ENCODE measurements at places on chromosomes 5 and 9.

DNA sequence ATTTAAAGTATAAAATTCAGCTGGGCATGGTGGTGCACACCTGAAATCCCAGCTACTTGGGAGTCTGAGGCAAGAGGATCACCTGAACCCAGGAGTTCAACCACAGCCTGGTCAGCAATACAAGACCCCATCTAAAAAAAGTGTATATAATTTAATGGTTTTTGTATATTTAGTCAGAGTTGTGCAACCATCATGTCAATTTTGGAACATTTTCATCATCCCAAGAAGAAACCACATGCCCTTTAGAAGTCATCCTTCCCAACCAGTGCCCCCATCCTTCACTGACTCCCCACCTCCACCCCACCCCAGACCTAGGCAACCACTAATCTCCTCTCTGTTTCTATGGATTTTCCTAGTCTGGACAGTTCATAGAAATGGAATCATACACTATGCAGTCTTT lies 18.8 kb upstream of the TEK start:
- DNase-seq = no peak

DNA sequence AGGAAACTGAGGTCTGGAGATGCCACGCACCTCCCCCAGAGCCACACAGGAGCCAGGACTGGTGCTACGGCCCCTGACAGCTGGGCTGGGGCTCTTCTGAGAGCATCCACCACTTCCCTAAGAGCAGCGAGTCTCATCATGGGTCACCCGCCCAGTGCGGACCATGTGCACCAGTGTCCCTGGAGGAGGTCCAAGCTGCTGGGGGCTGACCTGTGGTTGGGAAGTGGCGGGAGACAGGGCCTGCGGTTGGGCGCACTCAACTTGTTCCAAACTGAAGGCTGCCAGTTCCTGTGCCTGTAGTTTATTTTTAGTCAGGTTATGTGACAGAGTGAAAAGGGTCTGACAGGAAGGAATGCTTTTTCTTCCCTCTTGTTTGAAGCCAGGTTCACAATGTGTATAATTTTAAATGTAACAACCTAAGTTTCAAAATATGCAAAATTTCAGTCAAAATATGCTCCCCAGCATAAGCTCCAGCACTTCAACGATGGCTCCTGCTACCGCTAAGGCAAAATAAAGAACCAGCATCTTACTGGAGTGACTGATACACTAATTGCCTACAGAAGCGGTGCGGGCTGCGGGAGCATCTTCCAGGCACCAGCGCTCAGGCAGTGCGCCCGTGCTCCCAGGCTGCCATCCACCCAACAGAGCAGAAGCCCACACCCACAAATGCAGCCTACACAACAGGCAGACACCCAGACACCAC lies 14.8 kb downstream of the BARHL1 start:
- DNase-seq = no peak

DNA sequence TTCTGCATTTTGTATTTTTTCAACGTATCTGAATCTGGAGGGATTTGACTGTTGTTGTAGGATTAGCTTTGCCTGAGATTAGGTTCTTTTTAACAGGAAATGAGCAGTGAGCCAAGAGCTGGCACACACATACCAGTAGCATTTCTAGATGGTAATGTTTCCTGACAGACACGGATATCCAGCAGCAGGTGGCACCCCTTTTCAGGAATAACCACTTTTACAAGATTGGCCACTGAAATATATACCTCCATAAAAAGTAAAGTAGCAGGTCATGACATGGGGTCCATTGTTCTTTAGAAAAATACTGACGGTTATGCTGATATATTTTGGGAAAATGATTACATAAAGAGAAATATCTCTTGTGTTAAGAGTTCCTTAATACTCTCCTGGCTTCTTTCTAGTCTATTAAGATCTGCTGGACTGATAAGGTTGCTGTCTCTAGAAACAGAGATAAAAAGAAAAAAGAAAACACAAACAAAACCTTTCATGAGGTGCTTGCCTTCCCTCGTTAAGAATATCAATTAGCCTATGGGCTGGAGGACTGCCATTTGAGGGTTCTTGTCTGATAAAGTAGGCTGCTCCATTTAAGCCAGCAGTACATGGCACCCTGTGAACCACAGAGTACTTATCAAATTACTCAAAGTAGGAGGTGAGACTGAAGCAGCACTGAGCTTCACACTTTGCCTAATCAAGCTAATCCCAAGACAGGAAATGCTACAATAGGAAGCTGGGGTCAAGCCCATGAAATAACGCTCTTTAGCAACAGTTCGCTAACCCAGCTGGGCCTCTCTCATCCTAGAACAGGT lies 101.6 kb upstream of the PCA3 start:
- no peak for DNase-seq

GRCh38 chr5:28174691-28175090 lies 1136.3 kb upstream of the CDH9 start:
- no peak for DNase-seq

- no peak for DNase-seq
Measured at GRCh38 chr5:104146652-104147051, 584.1 kb upstream of the NUDT12 start.

DNA sequence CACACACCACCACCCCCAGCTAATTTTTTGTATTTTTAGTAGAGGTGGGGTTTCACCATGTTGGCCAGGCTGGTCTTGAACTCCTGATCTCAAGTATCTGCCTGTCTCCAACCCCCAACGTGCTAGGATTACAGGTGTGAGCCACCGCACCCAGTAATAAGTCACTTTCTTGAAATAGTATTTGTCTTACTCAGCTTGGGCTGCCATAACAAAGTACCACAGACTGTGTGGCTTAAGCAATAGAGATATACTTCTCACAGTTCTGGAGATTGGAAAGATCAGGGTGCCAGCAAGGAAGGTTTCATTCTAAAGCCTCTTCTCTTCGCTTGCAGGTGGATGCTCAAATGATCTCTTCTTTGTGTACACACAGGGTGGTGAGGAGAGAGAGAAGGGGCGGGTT lies 99.8 kb downstream of the ARRDC3 start:
- DNase-seq = no peak

- no peak for DNase-seq
Measured at GRCh38 chr5:172871536-172871935, 37.5 kb downstream of the ERGIC1 start.

GRCh38 chr9:86078731-86079130 lies 20.6 kb downstream of the GOLM1 start:
- no peak for DNase-seq

- DNase-seq = no peak
Measured at GRCh38 chr9:73896061-73896460, 601.1 kb upstream of the RORB start.

DNA sequence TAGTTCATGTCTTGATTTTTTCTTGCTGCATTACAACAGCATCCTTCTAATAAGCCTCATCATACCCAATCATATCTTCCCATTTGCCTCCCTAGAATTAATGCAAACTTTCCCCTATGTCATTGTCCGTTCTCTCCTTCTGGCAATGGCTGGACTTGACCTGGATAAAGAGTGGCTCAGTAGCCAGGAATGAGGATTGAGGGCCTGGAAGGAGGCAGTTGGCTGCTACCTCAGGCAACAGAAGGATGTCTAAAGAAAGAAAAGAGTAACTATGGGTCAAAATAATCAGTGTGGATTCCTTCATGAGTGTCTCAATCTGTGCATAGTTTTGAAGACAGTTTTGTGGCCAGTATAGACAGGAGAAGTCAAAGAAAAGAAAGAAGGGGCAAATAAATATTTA lies 209.6 kb downstream of the TRPM3 start:
- no peak for DNase-seq

DNA sequence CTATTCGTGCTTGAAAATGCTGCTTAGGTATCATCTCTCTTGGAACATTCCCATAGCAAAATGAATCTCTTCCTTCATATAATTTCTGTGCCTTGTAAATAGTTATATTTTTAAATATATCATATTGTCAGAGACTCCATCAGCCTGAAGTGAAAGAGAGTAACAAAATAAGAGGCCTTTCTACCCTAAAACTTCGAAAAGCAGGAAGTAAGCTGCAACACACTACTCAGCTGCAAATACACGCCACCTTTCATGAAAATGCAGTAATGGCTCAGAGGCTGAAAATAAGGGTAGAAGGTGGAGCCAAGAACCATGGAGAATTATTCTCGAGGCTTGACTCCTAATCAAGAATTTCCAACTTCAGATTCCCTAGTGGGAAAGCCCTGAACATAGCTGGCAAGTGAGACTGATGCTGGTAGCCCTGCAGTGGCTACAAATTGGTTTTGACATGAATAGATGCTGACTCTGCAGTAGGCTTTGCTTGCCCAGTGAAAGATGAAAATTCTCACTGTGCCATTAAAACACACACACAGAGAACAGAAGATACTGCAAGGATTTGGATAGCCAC lies 30.2 kb upstream of the PTGER4 start:
- DNase-seq = no peak

DNA sequence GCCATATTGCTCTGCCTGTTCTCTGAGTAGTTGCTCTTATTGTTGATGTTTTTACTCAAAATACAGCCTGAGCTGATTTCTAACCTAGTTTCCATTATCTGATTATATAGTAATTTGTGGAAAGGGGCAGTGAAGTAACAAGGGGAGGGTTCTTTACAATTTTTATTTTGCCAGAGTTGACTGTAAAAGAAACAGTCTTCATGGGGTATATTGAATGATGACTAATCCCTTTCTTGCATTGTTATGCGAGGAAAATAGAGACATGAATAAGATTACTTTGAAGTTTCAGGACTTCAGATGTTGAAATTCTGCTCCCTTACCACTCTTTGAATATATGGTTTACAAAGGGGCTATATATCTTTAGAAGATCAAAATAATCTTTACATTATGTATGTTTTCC lies 9.1 kb upstream of the LRRC70 start:
- no peak for DNase-seq

GRCh38 chr5:80600943-80601693 lies 31.0 kb upstream of the ANKRD34B start:
- no peak for DNase-seq

DNA sequence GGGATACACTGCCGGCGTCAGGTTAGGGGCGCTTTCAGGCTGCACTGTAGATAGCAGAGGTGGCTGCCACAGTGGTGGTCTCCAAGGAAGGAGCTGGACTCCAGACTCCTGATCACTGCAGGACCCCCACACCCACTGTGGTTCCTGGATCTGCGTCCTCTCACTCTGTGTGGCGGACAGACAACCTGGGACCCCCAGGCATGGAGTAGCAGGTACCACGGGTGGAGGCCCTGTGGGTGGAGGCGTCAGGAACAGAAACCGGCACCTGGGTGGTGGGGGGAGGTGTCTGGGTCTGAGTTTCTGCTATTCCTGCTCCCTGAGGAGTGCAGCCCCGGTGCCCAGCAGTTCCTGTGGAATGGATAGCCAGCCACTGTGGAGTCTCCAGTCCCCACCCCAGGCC lies 75.1 kb upstream of the PCAT7 start:
- no peak for DNase-seq

GRCh38 chr9:82524407-82524806 lies 535.8 kb downstream of the SPATA31D1 start:
- DNase-seq = no peak

GRCh38 chr5:208449-209114 lies 9.4 kb downstream of the CCDC127 start:
- DNase-seq = no peak

DNA sequence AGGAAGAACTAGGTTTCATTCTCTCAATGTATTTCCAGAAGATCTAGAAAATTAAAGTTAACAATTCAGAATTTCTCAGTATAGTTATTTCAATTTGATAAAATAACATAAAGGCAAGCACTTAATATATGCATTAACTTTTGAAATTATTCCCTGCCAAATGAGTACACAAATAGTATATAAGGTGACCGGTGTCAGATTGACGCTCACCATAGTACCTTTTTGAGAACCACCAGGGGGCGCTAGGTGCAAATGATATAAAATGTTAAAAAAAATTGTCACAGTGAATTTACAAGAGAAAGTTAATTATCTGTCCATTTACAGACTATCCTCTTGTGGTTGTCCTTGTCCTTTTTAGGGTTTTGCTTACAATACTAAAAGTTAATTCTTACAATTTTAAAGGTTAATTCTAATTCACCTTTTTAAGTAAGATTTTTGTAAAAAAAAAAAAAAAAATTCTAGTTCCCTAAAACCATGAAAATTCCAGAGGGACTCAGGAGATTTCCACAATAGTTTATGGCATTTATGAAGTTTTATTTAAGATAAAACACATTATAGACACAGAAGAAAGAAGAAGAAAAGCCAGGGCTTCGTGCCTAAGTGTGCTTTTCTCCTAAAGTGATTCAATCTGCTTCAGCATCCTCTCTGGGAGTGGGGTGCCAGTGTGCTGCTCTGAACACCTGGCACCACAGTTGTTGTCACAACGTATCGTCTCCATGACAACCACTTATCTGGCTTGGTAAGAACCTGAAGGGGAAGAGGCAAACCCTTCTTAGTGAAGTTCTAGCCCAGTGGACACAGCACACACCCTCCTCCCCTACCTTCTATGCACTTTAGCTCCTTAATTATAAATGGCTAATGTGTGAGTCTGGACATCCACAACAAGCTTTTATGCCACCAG lies 1.7 kb downstream of the ADAMTS16 start:
- peak; percentile 15 for DNase-seq

DNA sequence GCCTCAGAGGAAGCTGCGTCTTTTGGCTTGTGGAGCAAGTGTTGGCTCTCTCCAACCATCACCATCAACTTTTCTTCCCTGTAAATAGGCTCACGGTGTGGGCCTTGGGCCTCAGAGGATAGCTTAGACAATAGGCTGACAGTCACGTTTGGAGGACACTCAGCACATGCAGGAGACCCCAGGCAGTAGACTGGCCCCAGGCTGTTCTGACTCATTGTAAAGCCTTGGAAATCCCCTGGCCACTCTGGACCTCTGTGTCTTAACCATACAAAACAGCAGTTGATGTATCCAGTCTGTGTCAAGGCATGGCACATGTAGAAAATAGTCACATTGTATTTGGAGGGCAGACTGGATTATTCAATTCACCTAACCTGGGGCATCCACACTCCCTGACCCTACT lies 18.6 kb downstream of the CD74 start:
- DNase-seq = no peak

DNA sequence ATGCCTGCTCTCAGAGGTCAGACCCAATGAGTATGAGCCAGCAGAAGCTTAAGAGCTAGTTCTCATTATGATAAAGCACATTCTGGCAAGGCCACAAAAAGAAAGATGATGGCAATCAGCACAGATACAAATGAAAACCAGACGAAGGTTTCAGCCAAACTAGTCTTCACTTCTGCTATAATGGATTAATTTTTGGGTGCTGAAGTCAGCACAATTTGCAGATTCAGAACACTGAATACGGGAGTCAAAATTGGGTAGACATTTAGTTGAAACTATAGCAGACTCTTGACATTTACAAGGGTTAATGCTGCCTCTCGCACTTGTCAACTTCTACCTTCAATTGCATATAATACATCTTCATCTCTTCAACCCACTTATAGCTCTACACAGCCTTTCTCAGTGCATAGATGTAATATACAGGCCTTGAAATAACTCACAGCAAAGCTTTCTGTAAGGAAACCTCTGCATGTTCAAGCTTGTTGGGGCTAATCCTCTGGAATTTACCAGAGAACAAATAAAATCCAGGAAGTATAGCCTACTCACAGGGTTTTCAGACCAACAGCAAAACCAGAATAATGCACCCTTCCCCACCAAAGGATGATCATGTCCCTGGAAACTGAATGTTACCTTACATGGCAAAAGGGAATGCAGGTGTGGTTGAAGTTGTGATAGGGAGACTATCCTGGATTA lies 77.1 kb downstream of the BAAT start:
- DNase-seq = no peak

Measured in stimulated activated CD4-positive, alpha-beta T cell treated with anti-CD3 and anti-CD28 coated beads, TNF-alpha, amount 100 ng/mL, for 24 hours (primary cell).